ENCODE measurements at places on chromosomes 12 and 14.

GRCh38 chr14:31559939-31560338 is 1.3 kb upstream of the NUBPL start:
- peak; percentile 4 for DNase-seq

- DNase-seq, result no peak
These were observed 75.6 kb upstream of the RASSF3 start for GRCh38 chr12:64534672-64535199.

DNA sequence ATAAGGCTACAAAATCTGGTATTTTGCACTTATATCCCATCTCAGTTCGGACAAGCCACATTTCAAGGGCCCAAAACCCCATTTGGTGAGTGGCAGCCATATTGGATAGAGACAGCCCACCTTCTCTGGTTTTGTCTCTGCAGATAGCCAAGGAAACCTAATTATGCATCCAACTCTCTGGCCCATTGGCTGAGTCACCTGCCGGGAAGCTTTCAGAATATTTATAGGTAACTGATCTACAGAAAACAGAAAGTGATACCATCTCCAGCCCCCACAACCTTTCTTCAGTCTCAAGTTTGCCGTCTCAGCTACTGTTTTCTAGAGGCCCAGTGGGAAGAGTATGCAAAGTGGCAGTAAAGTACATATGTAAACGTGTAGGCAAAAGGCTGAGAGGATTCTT is 33.7 kb upstream of the PPP1CC start:
- peak; percentile 67 for DNase-seq

- DNase-seq, result no peak
These were observed 619.4 kb upstream of the ATP2B1 start for GRCh38 chr12:90327793-90328743.

DNA sequence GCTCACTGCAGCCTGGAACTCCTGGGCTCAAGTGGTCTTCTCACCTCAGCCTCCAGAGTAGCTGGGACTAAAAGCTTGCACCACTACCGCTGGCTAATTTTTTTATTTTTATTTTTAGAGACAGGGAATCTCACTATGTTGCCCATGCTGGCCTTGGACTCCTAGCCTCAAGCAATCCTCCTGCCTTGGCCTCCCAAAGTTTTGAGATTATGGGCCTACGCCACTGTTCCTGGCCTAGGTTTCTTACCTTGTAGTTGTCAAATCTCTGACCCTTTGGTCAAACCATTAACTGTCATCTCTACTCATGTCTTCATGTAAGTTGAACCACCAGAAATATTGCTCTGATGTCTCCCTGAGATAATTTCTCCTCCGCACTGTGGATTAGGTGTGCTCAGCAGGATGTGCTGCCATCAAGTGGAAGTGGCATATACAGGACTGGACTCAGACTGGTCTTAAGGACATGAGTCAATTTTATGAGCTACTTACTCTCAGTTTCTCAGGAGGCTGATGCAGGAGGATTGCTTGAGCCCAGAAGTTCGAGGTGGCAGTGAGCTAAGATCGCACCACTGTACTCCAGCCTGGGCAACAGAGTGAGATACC is 28.5 kb downstream of the ACTR6 start:
- no peak for DNase-seq

DNA sequence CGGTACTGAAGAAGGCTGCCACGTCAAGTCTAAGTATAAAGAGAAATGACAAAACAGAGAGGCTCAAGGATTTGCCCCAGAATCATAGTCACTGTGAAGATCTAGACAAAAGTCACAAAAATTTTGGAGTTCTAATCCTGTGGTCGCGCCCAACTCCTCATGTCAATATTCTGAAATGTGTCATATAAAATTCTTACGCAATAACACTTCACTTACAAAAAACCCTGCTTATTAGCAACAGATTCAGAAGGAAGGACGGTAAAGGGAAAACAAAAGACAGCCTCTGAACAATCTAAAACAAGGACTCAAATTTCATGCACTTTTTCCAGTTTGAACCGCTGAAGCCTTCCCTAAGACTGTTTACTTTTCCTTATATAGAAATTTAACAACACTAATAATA is 94.7 kb downstream of the TSPAN8 start:
- no peak for DNase-seq

GRCh38 chr14:81178063-81178462 is 42.7 kb downstream of the GTF2A1 start:
- DNase-seq, result no peak

- no peak for DNase-seq
These were observed 16.6 kb upstream of the CCDC177 start for GRCh38 chr14:69591317-69591716.

GRCh38 chr12:26428420-26428819 is 233.0 kb downstream of the SSPN start:
- DNase-seq, result no peak

DNA sequence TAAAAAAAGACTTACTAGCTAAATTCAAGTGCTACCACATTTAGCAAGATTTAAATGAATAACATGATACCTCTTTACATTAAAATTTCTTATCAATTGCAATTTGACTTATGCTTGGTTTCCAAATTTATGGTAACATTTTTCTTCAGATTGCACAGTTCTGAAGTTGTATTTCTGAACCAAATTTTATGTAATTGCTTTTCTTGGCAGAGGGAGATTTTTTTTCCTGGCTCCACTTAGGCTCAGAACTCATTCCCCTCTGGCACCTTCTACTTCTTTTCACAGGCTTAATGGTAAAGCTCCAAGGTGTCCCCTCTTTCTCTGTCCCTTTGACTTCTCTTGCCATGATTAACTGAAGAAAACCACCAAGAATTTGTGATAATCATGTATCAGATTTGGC is 99.8 kb upstream of the TMTC1 start:
- DNase-seq, result no peak
